Thoracic aorta (tissue), 2 donors: ENCODE measurements at places on chromosomes 12 and 14.

GRCh38 chr14:101716956-101717662, 44.4 kb upstream of the PPP2R5C start:
- no peak for DNase-seq

- no peak for DNase-seq
These were observed 66.7 kb downstream of the SLC6A12 start for GRCh38 chr12:147242-147641.

- no peak for DNase-seq
These were observed 53.7 kb upstream of the OTOGL start for GRCh38 chr12:80045594-80045993.

- no peak for DNase-seq
These were observed 382.2 kb downstream of the MED13L start for GRCh38 chr12:115895247-115895646.

DNA sequence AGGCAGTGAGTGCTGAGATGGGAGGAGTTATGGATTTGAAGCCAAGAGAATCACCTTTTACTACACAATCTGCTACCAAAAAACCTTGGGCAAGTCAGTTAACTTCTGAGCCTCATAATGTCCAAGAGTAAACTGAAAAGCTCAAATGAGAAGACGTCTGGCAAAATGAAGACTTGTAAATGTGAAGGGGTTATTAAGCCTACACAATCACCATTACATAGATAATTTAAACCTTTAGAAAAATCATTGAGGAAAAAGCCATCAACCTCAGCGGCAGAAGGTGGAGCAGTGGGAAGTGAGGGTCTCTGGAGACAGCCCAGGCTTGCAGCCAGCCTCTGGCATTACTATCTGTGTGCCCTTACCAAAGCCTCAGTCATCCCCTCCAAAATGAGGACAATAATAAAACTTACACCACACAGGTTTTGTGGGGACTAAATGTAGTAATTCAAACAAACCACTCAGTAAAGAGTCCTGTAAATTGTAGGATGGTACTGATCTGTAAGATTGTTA, 50.5 kb upstream of the CCDC175 start:
- DNase-seq, result no peak

DNA sequence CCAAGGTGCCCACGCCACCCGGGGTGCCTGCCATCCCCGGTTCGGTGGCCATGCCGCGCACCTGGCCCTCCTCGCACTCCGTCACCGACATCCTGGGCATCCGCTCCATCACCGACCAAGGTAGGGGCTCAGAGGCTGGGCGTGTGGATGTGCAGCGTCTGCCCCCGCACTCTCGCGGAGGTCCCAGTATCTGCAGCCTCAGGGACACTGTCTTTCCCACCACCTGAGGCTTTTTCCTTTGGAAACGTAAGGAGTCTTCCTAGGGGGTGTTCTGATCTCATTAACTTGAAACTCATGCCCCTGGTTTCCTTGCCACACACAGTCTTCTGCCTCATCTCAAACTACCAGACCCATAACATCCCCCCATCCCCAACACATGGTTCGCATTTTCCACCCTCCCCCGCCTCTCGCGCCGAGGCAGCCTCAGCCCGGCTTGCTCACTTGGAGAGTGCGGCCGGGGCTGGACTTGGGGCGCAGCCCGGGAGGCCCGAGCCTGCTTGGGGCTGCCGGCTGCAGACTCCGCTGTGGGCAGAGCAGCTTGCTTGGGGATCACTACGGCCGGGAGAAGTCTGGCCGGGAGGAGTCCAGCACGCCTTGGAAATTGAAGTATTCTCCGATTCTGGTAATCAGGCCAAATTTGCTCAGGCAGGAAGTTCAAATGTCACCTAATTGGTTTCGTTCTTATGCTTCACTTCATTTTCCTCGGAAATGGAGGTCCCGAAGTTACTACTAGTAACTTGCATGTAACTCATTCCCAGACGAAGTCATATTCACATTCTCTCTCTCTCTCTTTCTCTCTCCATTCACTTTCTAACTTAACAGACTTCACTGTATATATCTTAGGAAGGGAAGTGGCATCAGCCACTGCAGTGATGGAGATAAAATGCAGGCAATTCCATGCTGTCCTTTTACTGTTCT, 2.0 kb downstream of the PAX9 start:
- DNase-seq, result no peak

DNA sequence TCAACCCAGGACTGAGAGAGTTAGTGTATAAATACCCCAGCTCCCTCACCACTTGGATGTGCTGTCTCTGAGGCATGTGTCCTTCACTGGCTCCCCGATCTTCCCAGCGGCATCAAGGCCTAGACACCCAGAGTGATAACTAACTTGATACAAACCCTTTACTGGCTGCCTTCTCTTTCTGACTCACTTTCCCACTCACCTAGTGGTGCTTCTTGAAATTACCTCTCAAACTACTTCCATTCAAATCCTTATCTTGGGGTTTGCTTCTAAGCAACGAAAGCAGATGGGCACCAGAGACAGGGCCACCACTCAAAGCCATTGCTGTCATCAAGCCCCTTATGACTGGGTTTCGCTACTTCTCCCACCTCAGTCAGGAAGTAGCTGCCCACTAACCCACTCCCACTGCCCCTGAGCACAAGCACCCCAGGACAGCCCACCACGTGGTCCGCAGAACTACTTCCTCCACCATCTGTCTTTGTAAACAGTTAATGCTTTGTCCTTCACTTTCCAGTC, 17.2 kb downstream of the ZFP36L1 start:
- no peak for DNase-seq

GRCh38 chr12:107200394-107200793, 107.0 kb upstream of the CRY1 start:
- DNase-seq, result no peak

GRCh38 chr14:68694516-68695235, 98.2 kb downstream of the ZFP36L1 start:
- no peak for DNase-seq
